ENCODE measurements at places on chromosomes 6 and 20.

DNA sequence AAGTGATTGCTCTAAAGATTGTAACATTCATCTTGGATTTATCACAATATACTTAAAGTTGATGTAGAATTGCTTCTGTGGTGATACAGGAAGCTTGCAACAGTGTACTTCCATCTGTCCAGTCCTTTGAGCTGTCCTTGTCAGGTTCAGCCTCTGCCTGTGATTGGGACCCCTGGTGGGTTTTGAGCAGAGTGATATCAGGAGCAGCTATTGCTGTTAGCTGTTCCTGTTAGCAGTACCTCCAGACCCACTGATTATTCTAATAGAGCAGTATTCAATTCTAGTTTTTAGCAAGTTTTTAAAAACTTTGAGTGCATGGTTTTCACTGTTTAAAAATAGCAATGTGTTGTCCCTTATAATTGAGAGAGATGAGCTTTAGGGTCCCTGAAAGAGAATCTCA is 48.8 kb downstream of the TULP4 start:
- DNase-seq = no peak

DNA sequence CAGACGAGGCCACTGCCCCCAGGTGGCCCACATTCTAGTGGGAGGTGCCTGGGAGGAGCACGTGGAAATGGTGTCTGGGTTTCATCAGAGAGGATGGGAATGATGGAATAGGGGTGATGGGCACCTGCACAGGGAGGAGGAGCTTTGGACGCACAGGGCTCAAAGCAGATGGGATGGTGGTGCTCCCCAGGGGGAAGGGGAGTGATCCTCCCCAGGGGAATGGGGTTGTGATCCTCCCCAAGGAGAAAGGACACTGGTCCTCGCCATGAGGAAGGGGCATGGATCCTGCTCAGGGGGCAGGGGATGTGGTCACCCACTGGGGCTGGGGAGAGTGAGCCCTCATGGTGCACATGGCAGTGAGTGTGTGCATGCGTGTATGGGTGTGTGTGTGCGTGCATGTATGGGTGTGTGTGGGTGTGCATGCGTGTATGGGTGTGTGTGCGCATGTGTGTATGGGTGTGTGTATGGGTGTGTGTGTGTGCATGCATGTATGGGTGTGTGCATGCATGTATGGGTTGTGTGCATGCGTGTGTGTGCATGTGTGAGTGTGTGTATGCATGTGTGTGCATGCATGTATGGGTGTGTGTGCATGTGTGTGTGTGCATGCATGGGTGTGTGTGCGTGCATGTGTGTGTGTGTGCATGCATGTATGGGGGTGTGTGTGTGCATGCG is 49.7 kb upstream of the SLCO4A1 start:
- DNase-seq = no peak

GRCh38 chr6:134903448-134903847 is 46.5 kb downstream of the ALDH8A1 start:
- no peak for DNase-seq

DNA sequence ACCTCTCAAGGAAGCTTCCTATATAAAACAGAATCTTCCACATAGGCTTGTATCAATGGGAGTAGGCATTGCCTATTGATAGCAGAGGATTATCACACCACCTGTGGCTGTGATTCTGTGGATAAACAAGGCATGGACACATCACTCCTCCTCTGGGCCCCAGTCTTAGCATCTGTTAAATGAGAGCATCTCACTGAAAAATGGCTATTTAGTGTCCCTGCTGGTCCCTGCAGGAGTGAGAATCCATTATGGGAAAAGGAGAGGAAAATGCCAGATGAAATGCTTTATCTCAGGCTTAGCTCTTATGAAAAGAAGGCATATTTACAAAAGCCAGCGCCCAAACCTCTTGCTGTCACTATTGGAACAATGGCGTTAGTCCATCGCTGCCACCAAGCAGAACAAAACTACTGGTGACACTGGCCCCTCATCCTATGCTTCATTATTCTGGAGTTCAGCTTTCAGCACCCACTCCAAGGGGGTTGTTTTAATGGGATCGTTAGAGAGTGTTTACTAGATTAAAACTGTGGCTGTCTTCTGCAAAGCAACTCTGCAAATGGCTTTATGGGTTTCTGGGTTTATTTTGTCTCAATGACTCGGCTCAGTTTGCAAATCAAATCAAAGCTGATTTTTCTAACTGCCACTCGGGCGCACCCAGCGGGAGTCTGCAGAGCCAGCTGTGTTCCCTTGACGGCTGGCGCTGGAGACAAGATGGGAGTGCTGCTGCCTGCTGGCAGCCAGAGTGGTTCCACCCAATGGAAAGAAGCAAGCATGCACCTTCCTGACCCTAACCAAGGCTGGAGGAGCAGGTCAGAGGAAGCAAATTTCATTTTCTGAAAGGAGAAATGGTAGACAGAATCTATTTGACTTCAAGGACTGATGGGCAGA is 658.8 kb upstream of the CHD6 start:
- DNase-seq = no peak

- no peak for DNase-seq
These were observed 17.5 kb upstream of the MRAP2 start for GRCh38 chr6:84016029-84016428.

GRCh38 chr6:70638468-70638867 is 29.2 kb upstream of the SMAP1 start:
- DNase-seq = no peak

DNA sequence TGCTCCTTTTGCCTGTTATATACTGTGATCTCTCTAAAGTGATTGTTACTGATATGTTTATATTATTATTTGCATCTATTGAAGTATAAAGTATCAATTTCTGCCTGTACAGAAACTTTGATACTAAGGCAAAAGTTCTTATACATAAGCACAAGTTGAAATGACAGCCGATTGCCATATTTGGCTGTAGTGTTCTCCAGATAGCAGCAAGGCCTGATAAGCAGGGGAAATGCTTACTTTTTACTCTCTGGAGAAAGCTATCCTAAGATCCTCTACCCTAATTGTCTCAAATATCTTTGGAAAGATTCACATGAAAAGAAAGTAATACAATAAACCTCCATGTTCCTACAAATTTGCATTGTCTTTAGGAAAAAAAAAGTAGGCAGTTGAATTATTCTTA is 31.4 kb downstream of the SENP6 start:
- no peak for DNase-seq

GRCh38 chr6:165695722-165696515 is 32.9 kb upstream of the PDE10A start:
- no peak for DNase-seq

DNA sequence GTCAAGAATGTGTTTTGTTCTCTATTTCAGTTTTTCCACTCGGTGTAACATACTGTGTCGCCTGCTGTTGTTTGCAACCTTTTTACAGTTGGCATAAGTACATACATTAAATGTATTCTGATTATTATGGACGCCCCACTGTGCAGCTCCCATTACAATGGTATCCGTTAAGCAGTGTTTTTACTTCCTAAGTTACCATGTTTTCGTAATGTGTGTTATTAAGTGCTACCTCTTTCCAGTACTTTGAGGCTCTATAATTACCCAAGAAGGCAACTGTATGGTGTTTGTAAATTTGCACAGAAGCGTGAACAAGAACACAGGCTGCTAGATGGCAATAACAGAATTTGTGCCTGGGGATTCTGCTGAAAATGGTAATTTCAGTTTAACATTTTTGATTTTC is 568.0 kb upstream of the MARCKS start:
- no peak for DNase-seq

DNA sequence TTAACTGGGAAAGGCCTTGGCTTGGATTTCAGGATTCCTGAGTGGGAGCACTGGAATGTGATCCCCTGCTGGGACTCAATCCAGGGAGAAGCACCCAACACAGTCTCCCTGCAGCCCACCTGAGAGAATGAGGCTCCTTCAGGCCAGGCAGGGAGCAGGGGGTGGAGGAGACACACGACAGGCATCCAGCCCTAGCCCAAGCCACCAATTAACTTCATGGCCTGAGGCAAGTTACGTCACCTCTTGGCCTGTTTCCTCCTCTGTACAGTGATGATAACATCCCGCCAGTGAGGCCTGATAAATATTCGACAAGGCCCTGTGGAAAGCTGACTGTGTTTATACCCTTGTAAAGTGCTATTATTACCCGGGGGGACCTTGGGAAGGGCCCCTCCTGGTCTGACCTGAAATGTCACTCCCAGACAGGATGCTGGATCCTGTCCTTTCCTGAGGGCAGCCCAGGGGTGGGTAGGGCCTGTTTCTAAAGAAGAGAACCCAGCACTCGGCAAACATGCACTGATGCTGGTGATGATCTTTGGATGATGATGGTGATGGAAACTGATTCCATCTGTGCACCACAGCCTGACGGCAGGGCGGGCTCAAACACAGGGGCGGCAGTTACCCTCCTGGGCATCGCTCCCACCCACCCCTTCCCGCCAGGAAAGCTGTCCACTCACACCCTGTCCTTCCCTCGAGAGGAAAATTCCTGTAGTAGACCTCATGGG is 12.4 kb downstream of the FRS3 start:
- DNase-seq = no peak

DNA sequence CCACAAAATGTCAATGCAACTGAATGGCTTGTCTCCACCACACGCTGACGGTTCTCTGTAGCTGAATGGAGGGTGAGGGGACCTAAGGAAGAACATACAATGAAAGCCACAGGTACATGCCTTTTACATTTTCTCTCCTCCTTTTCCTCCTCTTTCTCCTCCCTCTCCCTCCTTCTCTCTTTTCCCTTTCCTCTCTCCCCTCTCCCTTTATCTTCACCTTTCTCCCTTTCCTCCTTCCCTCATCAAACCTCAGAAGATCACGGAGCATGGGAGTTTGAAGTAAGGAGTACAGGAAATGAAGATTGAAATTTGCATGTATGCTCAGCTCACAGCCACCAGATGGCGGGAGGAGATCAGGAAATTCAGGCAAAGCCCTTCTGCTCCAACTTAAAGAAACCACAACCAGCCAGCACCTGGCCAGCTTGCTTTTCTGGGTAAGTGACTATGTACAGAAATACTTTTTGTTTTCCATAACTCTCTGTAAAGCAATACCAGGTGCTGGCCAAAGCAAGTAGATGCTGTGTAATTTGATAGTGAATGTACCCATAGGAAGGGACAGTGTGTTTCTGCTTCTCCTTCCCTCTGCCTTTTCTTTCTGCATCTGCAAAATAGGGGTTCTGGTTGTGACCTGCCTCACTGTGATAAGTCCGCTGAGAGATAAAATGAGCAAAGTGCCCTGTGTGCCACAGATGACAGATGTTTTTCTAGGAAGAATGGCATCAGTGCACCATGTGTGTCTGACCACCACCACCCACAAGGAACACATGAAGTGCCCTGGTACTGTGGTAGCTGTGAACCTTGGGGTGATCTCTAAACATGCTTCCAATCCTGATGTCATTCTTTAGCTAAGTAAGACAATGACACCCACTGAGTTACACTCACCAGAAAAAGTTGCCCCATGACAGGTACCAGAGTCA is 18.6 kb upstream of the FOXO3 start:
- DNase-seq = peak; percentile 74

- no peak for DNase-seq
These were observed 897 bp downstream of the CD2AP start for GRCh38 chr6:47478233-47479139.

DNA sequence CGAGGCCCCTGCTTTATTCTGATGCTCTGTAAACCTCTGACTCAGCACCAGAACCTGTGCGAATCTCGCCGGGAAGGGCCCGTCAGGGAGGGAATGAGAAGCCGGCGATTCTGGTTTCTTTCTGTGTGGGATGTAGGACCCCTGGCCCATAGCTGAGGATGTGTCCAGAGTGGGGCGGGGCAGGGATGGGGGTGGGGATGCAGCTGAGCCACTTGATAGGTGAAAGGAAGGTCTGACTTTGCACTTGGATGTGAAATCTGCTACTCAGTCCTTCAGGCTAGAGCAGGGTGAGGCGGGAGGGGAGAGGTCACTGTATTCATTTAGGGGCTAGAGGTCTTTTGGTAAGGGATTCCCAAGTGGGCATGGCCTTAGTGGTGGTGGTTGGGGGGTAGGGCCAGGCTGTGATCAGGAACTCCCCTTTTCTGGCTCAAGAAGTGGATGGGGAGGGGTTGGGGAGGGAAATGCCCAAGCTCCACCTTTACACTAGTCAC is 2.3 kb downstream of the TOX2 start:
- no peak for DNase-seq

DNA sequence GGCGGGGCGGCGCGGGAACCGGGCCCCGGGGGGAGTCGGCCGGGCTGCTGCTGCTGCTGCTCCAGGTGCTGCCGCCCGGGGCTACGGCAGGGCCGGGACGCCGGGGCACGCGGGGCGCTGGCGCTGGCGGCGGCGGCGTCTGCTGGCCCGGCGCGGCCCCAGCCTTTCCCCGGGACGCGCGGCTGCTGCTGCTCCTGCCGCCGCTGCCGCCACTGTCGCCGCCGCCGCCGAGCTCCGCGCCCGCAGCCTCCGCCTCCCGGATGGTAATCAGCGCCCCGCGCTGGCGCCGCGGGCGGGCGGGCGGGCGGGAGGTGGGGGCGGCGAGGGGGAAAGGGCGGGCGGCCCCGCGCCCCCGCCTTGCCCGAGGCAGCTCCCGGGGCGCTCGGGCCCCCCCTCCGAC is 306 bp downstream of the EBF4 start:
- peak; percentile 36 for DNase-seq

GRCh38 chr6:42125231-42125630 is 17.2 kb downstream of the C6orf132 start:
- DNase-seq = no peak

- DNase-seq = no peak
These were observed 17.8 kb downstream of the ADGRF4 start for GRCh38 chr6:47716207-47716606.

DNA sequence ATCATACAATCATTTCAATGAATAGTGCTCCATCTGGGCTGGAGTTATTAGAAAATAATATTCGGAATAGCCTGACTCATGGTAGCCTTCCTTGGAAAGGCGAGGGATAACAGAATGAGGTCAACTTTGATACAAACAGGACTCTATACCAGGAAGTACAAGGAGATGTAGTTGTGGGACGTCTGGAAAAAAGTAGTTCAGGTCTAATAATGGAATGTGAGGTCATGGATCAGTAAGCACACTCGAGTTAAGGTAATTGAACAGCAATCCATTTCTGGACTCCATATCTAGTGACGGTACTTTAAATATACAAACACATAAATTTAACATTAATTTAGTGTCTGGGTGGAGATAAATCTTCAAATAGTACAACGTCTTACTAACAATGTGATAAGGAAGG is 1204.0 kb upstream of the ADGRB3 start:
- no peak for DNase-seq

- no peak for DNase-seq
These were observed 49.2 kb downstream of the ANKS1A start for GRCh38 chr6:34938268-34938667.

GRCh38 chr6:146153040-146153758 is 124.3 kb downstream of the GRM1 start:
- no peak for DNase-seq
